ENCODE measurements at places on chromosomes 2 and 18. TPM values are rescaled to one million over a fixed set of nuclear protein-coding genes. Genes with fewer than 3 reads are reported as not detected.

Gene PFN4
- polyA plus RNA-seq = not detected

Gene CRIM1
- polyA plus RNA-seq = 0.03 TPM

Gene COL4A4
- polyA plus RNA-seq = not detected

Gene AQP4
- polyA plus RNA-seq = not detected

Gene CYS1
- 0.13 TPM for polyA plus RNA-seq

Gene PREPL
- 24.3 TPM for polyA plus RNA-seq

Gene LGALSL
- not detected for polyA plus RNA-seq

Gene UNC80
- not detected for polyA plus RNA-seq

Gene TMEM17
- 1.3 TPM for polyA plus RNA-seq

Gene STEAP3
- polyA plus RNA-seq = 12.7 TPM

Gene SIX3
- not detected for polyA plus RNA-seq

Gene EMX1
- polyA plus RNA-seq = not detected

Gene UGT1A3
- not detected for polyA plus RNA-seq

Gene CDK5R2
- polyA plus RNA-seq = not detected

Gene OR6B2
- not detected for polyA plus RNA-seq

Gene NAB1
- polyA plus RNA-seq = 11.9 TPM

Gene ERICH2
- polyA plus RNA-seq = 1.8 TPM

Gene APLF
- polyA plus RNA-seq = 0.45 TPM

Gene EFHD1
- polyA plus RNA-seq = 3.1 TPM

Gene MAB21L4
- 0.03 TPM for polyA plus RNA-seq

Gene ST6GAL2
- not detected for polyA plus RNA-seq

Gene GAREM1
- polyA plus RNA-seq = not detected

Gene ACTR3
- polyA plus RNA-seq = 213 TPM

Gene CEP68
- polyA plus RNA-seq = 8.7 TPM

Gene GDF7
- 0.01 TPM for polyA plus RNA-seq

Gene ICOS
- polyA plus RNA-seq = not detected

Gene CD207
- polyA plus RNA-seq = not detected

Gene IL18R1
- 3.7 TPM for polyA plus RNA-seq

Gene SLC9A4
- not detected for polyA plus RNA-seq

Gene IL1RL2
- polyA plus RNA-seq = not detected

Gene GPR17
- not detected for polyA plus RNA-seq

Gene RAB6C
- not detected for polyA plus RNA-seq

Gene SPP2
- not detected for polyA plus RNA-seq

Gene LRPPRC
- 96.3 TPM for polyA plus RNA-seq

Gene NMS
- polyA plus RNA-seq = not detected
